ENCODE measurements at places on chromosomes 5 and 9.

GRCh38 chr5:169374761-169375160, 73.8 kb upstream of the SLIT3 start:
- DNase-seq: no peak

DNA sequence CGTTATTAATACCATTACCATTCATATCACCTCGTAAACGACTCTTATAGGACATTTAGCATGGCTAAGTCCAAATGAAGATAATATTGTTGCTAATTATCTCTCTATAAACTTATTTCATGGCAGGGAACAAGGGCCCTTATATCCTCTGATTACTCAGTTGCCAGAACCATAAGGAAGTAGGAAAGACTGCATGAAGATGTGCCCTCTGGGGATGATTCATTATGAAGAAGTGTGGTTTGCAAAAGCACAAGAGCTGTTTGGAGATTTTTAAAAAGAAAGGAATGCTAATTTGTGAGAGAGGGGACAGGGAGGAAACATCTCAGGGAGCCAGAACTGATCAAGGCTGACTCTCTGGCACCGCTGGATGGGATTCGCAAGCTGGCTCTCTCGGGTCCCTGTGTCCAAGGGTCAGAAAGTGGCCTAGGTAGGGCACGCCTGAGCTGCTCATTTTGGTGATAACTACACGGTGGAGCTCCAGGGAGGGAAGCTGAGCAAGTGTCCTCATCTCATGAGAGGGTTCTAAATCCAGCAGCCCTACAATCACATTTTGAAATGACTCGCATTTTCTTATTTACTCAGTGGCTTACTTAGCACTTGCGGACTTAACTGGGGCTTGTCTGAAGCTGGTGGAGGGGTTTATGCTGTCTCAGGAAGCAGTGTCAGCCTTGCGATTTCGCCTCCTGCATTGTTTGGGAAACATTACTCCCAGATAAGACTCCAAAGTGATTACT, 136.8 kb downstream of the C5orf15 start:
- DNase-seq: no peak

- DNase-seq: no peak
Measured at GRCh38 chr5:13660072-13660471, 284.4 kb downstream of the DNAH5 start.

- DNase-seq: no peak
Measured at GRCh38 chr5:168882283-168882682, 303.1 kb upstream of the PANK3 start.

DNA sequence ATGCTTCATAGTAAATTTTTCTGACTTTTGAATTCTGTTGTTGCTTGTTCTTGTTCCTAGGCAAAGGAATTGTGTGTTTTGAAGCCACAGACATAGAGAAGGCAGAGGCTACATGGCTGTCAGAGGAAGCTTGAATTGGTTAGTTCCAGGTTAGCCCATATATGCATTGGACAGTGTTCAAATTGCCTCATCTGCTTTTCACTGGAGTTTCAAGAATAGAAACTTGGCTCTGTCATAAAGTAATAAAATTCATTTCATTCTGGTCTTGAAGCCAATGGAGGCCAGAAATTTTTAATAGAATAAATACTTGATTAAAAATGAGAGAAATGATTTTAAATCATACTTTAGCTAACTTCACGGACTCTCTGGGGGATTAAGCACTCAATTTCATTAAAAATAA, 178.0 kb downstream of the YIPF5 start:
- no peak for DNase-seq

- no peak for DNase-seq
Measured at GRCh38 chr5:132704875-132705274, 31.1 kb downstream of the IL4 start.

GRCh38 chr5:55582256-55582655, 47.5 kb upstream of the PLPP1 start:
- DNase-seq: no peak

- DNase-seq: no peak
Measured at GRCh38 chr9:2466703-2467102, 154.9 kb upstream of the VLDLR start.

- DNase-seq: no peak
Measured at GRCh38 chr5:79256563-79256962, 20.6 kb downstream of the JMY start.

GRCh38 chr9:36191686-36192085, 965 bp downstream of the CLTA start:
- DNase-seq: no peak

- no peak for DNase-seq
Measured at GRCh38 chr9:93974151-93974550, 19.0 kb upstream of the BARX1 start.

Measured in stimulated activated CD8-positive, alpha-beta memory T cell treated with anti-CD3 and anti-CD28 coated beads, Interleukin-2, amount 100 ng/mL, for 48 hours (primary cell).